ENCODE measurements at places on chromosomes 3 and 15.

DNA sequence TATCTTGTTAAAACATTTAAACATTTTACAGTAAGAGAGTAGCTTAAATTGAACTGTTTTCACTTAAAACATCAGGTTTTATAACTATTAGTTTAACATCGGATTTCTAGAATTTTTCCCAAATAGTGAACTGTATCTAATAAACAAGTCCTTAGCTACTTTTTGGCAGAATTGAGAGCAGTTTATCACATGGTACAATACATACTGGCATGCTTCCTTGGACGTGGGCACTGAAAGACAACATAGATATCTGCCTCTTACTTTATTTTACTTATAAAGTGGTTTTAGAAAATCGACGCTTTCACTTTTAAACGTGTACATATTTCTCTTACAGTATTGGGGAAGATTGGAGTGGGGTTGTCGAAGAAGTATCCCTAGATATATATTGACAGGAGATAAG, 52.8 kb downstream of the OPA1 start:
- no peak for DNase-seq

DNA sequence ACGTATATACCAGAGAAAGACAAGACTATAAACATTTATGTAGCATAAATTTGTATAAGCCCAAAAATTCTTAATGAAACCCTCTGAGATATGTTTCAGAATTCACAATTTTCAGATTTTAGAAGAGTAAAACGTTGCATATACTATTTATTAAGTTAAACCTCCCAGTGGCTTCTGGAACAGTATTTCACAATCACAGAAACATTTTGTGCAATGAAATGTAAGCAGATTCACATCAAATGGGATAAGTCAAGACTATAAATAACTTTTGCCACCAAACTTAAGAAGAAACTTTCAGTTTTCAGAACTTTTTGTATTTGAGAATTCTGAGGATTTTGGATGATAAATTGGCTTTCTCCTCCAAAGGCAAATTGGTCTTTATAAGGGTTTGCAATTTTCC, 9.2 kb downstream of the SLTM start:
- no peak for DNase-seq

DNA sequence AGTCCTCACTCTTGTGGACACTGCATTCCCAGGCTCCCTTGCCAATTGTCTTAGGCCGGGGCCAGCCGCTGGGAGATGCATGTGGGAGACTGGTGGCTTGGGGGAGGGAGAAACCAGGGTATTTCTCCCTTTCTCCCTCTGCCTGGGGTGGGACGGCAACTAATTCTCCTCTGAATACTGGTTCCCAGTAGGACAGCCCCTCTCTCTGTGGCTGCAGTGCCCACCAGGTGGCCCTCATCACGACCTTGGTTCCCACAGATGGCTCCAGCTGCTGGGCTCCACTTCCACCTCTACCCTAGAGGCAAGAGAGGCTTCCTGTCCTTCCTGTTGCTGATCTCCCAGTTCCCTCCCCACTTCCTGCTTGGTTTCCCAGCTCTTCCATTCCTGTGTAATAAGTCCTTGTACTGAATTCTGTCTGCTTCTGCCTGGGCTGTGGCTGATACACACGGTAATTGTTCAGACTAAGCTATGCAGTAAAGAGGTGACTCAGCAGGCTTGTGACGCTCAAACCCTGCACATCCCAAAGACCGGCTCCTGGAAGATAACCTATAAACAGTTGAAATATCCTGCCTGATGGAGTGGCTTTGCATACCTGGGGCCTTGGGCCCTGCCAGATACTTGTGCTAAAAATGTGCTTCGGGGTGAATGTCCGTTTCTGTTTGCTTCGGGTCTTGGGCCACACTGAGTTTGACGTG, 20.4 kb upstream of the COPG1 start:
- no peak for DNase-seq

DNA sequence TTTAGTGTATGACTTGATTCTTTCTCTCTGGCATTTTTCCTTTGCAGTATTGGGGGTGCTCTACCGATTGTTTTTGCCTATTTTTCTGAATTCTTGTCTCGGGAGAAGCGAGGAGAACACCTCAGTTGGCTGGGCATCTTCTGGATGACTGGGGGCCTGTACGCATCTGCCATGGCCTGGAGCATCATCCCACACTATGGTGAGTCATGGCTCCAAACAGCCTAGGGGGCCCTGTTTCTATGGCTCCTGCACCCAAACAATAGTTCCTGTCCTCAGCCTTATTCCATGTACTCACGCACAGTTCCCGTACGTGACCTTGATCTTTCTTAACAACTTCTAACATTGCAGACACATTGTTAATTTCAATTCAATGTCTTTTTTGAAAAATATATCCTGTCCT, 152.3 kb downstream of the SV2B start:
- DNase-seq, result no peak

GRCh38 chr3:43093006-43093405, 12.9 kb downstream of the POMGNT2 start:
- no peak for DNase-seq

GRCh38 chr3:13484851-13485590, 4.9 kb downstream of the HDAC11 start:
- peak; percentile 91 for DNase-seq

DNA sequence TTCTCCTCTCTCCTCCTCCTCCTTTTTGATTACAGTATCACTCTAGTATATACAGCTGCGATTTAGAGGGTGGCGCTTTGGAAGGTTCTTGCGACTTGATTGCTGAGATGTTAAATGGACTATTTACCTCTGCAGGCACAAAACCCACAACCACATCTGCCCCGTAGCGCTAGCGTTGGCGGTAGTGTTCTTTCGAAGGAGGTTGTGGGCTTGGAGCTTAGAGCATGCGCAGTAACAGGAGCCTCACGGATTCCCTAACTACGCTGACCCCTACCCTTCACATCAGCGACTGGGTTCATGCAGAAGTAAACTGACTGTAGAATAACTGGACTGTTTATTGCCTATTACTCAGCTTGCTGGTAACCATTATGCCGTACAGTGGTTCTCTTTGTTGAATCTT, 58.0 kb downstream of the CGGBP1 start:
- DNase-seq, result no peak

DNA sequence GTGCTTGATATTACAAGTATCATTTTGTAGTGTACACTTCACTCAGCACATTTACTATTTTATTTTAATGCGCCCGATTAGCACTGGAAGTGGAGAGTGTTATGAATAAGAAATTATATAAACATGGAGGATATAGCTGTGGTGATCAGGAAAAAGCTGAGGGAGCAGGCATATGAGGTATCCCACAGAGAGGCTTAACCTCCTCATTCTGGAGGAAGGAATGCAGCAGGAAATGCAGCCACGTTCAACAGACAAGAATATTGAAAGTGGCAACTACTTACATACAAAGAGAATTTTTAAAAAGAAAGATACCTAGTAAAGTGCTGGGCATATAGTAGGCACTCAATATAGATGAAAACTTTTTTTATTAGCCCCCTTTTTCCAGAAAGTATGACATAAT, 166.0 kb upstream of the SATB1 start:
- DNase-seq, result no peak

- DNase-seq, result no peak
Observed at GRCh38 chr3:94811836-94812235, 749.0 kb downstream of the NSUN3 start.

DNA sequence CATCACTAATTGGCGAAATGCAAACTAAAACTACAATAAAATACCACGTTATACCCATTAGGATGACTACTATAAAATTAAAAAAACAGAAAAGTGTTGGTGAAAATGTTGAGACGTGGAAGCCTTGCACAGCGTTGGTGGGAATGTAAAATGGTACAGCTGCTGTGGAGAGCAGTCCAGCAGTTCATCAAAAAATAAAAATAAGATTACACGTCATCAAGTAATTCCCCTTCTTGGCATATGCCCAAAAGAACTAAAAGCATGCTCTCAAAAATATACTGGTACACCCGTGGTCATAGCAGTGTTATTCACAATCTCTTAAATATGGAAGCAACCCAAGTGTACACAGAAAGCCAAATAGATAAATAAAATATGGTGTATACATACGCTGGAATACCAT, 71.8 kb upstream of the NDN start:
- DNase-seq, result no peak

- DNase-seq, result no peak
Observed at GRCh38 chr3:108106031-108106430, 15.2 kb upstream of the CD47 start.

DNA sequence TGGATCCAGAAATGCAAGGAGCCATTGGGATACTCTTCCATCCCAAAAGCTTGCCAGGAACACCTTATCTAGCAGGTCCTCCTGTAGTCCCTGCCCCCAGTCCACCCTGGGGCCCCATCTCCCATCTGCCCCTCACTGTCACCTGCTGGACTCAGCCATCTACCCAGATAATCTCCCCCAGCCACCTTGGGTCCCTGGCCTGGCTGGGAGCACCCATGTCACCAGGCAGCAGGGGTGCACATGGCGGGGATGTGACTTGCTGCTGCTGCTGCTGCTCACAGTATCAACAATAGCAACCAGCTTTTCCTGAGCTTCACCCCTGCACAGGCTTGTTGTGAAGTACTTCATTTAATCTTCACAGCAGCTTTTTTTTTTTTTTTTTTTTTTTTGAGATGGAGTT, 12.6 kb downstream of the PTH1R start:
- DNase-seq, result no peak

DNA sequence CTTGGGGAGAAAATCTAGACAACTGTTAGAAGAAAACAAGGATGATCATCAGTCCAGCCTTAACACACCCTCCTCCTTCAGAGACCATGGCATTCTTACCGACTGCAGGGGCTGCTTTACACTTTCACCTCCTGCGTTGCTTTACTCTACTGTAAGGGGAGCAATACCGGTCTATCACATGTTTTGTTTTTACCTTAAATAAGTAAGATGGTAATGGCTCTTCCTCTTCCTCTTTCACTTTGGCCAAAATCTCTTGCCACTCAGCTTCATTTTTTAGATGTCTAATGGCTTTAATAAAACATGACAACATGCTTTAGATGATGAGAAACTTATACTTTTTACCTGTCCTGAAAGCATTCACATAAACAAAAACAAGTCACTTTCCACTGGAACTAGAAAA, 33.4 kb upstream of the STIMATE start:
- DNase-seq, result no peak

- no peak for DNase-seq
Observed at GRCh38 chr3:150057227-150057626, 86.5 kb upstream of the PFN2 start.

DNA sequence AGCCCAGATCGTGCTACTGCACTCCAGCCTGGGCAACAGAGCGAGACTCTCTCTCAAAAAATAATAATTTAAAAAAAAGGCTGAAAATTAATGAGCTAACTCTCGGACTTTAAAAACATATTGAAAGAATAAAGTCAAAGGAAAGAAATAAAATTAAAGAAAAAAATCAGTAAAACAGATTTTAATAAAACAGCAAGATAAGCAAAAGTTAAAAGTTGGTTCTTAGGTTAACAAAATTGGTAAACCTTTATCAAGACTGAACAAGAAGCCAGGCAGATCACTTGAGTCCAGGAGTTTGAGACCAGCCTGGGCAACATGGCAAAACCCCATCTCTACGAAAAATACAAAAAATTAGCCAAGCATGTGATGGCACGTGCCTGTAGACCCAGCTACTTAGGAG, 20.7 kb downstream of the TRPM7 start:
- no peak for DNase-seq

GRCh38 chr3:70716832-70717231, 404.4 kb upstream of the MDFIC2 start:
- DNase-seq, result no peak

DNA sequence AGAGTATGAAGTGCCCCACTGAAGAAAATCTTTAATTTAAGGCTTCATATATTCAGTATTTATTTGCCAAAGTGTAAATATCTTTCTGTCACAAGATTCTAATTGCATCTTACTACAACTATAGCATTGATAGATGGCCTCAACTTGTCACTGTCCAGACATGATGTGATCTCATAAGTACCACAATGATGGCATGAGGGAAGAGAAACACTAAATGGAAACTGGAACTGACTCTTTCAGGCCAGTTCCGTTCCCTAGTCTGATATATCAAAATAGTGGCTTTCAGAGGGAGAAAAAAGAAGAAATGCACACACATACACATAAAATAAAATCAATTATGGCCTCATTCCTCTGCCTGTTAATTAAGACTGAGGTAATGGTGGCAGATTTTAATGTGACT, 615.7 kb downstream of the TBL1XR1 start:
- no peak for DNase-seq

DNA sequence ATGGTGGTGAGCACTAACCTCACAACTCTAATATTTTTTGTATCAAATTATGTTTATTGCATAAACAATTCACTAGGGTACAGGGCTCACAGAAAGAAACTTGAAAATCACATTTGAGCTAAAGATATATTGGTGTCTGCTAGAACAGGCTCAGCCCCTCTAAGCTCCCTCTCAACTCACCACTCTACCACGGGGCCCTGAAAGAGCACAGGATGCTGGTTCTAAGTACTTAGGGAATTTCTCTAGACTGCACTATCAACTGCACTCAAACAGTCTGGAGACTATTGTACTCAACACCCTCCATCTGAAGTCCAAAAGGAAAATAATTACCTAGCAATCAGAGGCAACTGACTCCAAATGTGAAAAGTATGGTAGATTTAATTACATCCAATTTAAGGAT, 98.7 kb upstream of the STRIT1 start:
- no peak for DNase-seq

- DNase-seq, result no peak
Observed at GRCh38 chr3:151726016-151726415, 7.7 kb upstream of the AADACL2 start.

DNA sequence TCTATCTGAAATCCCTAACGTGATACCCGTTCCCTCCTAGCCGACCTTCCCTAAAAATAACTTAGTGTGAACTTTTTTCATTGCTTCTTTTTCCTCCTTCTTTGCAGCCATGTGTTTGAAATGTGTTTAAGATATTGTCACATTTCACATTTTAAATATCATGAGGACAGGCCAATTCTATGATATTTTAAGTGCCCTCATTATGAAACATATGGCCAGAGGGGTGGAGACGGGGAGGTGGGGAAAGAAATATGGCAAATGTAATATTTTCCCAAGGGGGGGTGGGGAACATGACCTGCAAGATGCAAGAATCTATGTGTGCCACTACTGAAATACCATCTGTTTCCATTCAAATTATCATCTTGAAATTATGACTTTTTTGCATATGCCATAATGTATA, 1039.2 kb downstream of the AGBL1 start:
- no peak for DNase-seq

DNA sequence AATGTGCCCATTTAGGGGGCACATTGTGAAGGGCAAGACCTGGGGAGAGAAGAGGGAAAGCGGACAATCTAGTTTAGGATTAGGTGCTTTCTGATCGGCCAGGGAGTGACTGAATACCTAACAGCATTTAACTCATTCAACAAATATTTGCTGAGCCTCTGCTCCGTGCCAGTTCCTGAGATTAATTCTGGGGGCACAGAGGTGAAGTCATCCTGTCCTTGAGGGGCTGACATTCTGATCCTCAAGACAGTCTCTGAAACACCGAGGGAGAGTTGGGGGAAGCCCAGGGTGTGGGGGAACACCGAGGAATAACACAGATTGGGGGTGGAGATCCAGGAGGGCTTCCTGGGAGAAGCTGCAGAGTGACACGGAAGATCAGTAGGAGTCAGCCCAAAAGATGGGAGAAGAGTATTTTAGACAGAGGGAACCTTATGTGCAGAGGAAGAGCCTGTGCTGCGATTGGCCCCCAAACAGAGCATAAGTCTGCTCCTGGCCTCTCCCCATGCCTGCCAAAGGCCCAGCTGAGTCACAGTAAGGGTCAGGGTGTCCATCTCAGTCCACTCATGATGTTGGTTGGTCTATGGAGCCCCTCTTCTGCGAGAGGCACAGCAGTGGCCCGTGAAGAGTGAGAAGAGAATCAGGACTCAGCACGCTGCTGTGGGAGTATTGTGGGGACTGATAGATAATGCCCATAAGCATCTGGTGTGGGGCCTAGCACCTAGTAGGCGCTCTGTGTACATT, 60.2 kb downstream of the AMOTL2 start:
- DNase-seq, result no peak
